ENCODE measurements at places on chromosomes 16 and 17.
A peak's percentile ranks its signal among the peaks of the same experiment; 100 is the strongest.

DNA sequence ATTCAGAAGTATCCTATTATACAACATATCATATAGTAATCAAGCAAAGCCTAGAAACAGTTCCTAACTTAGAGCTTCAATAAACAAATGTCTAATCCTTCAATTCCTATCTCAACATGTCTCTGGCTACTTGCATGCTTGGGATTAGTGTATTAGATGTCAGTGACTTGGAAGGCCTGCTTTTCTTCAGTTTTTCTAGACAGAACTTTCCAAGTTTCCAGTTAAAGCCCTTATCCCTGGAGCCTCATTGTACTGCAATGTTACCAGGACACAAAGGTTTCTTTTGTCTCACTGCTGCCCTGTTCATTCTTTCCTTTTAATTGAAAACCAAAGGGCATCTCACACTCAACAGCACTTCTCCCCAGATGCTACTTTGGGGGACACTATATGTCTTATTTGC lies 16.5 kb downstream of the PSME3IP1 start:
- no peak for DNase-seq

- no peak for DNase-seq
These were observed 131.7 kb downstream of the FOXL1 start for GRCh38 chr16:86709902-86710601.

DNA sequence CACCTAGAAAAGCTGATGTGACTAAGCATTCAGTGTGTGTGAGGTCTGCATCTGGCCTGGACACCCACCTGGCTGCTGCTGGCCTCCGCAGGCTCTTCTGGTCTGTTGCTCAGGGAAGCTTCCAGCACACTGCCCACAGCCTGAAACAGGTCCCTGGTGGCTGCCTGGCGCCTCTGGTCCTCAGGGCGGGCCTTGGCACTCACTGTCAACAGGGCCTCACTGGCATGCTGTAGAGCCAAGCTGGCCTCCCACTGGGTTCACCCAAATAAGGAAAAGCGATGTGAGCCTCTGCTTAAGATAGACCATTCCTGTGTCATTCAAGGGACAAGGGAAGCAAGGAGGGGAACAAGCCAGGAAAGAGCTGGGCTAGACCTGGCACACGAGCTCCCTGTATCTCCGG lies 70.6 kb upstream of the BCO1 start:
- DNase-seq, result no peak

DNA sequence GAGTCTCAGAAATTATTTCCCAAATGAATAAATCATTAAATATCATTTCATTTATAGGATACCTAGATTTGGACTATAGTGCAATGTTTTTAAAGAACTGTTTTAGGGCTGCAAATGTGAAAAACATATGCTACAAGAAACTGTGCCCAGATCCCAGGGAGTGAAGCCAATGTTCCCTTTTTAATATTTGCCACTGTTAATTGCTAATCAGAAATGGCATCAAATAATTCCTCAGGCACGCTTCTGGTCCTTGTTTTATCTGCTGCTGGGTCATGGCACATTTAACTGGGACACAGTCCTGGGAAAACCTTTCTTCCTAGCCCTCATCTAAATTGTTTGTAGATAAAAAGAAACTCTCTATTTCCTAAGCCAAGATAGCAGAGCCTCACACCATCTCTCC lies 79.3 kb upstream of the CNTNAP4 start:
- DNase-seq, result no peak

DNA sequence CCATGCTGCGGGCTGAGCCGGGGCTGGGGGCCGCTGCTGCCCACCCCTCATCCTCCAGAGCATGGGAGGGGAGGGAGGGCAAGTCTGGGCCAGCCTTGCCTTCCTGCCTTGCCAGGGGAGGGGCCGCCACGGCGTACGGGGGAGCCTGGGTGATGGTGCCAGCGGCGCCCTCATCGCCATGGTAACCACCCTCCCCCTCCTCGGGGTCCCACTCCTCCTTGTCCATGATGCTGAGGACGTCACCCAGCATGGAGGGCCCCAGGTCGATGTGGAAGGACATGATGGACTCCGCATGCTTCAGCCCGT lies 23.9 kb upstream of the CPSF4L start:
- DNase-seq, result no peak

DNA sequence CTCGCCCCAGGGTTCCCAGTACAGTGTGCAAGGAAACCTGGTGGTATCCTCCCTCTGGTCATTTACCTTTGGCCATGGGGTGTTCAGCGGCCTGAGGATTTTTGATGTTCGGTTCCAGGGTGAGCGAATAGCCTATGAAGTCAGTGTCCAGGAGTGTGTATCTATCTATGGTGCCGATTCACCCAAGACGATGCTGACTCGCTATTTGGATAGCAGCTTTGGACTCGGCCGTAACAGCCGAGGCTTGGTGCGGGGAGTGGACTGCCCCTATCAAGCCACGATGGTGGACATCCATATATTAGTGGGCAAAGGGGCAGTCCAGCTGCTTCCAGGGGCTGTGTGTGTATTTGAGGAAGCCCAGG lies 1.2 kb downstream of the AOC2 start:
- DNase-seq, result no peak

DNA sequence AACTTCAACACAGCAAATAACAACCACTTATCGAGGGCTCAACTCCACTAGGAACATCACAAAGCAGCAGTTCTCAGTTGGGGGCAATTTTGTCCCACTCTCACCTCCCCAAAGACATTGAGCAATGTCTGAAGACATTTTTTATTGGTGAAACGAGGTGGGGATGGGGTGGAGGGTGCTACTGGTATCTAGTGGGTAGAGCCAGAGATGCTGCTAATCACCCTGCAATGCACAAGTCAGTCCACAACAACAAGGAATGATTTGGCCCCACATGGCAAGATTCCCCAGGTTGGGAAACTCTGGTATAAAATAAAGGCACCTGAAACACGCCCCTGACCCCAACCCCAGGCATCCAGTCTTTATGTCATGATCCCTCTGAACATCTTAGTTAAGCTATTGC lies 33.3 kb downstream of the TLE7 start:
- DNase-seq, result no peak

DNA sequence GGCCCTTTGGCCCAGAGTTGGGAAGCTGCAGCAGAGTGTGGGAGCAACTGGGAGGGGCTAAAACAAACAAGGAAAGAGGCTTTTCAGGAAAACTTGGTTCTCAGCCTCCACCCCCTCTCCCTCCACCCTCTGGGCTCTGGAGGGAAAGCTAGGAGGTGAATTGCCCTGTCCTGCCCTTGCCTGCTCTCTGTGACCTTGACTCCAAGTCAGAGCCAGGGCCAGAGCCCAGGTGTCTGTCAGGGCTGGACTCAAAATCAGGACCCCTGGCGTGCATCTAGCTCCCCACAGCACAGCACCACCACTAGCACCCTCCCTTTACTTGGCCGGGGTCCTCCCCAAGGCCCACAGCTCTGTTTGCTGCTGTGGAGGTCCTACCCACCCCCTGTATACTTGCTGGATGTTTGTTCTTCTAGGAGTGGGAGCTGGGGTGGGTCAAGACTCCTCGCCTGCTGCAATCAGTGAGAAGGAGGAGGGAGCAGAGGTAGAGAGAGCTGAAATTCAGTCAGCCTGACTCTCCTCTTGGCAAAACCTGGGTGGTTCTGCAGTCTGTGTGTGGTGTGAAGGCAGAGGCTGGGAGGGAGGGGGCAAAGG lies 2.8 kb upstream of the NR1D1 start:
- DNase-seq, result no peak

GRCh38 chr16:27544671-27545070 lies 5.0 kb downstream of the GTF3C1 start:
- DNase-seq, result no peak

DNA sequence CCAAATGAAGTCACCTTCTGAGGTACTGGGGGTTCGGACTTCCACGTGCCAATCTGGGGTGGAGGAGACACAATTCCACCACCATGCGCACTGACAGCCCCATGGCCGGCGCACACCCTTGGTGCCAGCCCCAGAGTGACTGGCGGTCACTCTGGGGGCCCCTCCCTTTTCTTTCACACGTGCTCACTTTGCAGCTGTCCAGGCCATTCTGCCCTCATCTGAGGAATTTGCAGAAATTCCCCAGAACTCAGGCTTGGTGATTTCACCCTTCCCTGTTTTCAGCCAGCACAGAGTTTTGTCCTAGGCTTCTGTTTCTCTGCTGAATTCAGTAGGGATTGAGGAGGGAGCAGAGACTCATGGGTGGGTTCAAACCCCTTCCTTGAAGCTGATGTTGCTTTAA lies 54.8 kb downstream of the CDRT4 start:
- no peak for DNase-seq

DNA sequence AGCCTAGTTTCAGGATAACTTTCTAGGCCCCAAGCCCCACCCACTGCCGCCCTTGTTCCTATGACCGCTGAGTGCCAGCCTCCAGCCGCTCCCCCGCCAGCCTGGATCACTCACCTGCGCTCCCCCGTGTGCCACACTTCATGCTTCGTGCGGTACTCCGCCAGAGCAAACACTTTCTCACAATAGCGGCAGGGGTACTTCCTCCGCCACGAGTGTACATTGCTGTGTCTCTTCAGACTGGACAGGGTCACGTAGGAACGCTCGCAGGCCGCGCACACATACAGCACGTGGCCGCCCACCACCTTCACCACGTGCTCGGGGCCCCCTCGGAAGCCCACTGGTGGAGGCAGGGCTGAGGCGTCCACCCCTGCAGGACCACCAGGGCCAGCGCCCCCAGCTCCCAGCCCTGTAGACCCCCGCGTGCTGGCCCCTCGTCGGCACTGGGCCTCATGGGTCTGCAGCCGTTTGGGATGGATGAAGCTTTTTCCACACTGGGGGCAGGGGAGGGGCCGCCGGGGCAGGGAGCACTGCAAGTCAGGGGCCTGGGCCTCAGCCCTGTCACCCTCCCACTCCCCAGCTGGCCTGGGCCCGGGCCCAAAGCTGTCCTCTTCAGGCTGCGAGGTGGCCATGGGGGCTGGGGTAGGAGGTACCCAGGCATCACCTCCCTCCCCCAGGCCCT lies 13.7 kb downstream of the ZBTB4 start:
- DNase-seq, result no peak

- DNase-seq, result peak; percentile 24
These were observed 50.3 kb downstream of the BMERB1 start for GRCh38 chr16:15484662-15485061.

GRCh38 chr17:73492125-73492820 lies 152.0 kb downstream of the SDK2 start:
- DNase-seq, result no peak

DNA sequence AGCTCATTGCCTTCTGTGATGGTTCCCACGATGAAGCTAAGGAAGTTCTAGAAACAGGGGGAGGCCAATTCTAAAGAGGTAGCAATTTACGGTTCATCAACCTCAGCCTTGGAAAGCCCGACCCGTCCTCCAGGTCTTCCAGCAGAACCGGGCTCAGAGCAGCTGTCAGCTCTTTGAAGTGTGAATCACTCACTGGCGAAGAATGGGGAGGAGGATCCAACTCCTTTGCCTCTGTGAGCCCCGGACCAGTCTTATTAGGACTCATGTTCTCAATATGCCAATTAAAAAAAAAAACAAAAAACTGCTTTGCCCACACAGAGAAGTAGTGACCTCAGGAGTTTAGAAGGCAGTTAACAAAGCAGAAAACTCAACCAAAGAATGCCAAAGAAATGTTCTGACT lies 31.4 kb downstream of the STX8 start:
- peak; percentile 25 for DNase-seq

Data from epithelial cell of esophagus (primary cell).